ENCODE measurements at places on chromosomes 11 and 22. TPM values are rescaled to one million over a fixed set of nuclear protein-coding genes. Genes with fewer than 3 reads are reported as not detected.

DNA sequence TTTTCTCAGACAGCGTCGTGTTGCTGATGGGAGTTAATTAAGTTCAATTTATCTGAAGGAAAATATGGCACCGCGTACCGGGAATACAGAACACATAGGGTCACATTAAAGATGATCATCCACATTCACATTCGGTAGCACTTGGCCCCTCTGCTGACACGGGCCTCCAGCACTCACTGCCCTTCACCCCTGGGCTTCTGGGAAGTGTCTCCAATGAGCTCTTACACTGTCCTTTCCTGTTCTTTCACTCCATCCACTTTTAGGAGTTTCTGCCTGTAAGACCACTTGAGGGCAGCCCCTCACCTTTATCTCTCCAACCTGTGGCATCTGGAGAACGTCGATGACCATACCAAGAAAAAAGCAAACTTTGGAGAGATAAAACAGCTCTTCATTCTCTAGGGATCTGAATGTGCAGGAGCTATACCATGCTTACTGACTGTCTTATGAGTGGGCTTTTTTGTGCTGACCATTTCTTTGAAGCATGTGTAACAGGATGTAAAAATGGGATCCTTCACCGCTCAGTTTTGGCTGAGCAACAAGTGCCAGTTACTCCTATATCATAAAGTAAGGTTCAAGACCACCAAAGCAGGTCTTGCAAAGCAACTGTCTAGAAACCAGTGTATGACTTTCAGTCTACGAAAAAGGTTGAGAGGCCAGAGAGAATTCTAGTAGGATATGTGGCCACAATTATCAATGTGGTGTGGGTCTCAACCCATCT is 1.1 kb upstream of the SERGEF start:
- H3K36me3 ChIP-seq: no peaks in the 10 kb centered on the region
- H3K4me3 ChIP-seq: peak overlapping the region; percentile 97
- no peaks in the 10 kb centered on the region for H3K27me3 ChIP-seq

DNA sequence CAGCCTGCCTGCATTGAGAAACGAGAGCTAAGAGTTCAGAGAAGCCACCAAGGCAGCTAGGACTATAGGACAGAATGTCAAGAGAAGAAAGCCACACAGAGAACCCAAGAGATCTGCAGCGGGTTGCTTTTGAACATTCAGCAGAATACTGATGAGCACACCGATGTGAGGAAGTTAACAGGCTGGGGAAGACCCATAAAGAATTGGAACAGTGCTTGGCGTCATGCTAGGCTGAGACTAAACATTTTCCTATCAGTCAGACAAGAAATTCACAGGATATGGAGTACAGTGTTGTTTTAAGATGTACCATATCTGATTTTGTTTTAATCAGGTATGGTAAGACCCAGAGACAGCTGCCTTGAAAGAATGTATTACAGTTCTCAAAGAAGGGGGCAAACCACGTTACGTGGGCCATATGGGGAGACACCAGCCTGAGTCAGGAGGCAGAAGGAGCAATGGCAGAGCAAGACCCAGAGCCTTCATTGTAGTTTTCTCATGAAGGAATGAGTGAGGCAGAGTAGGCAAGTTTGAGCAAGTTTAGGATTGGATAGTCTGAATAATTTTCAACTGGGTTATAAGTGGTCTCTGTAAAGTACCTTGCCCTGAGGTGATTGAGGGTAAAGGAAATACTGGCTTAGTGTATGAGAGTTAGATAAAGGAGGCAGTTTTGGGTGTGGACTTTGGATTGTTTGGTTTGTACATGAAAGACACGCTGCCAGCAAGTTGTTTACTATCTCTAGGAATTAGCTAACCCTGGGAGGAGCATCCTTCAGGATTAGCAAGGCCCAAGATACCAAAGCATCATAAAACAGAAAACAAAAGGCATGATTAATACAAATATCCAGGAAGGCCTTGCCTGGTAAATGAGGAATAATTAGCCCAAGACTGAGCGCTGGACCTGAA is 14.3 kb downstream of the LRRC75B start:
- H3K36me3 ChIP-seq: peaks cover 16% of the 10 kb centered on the region
- no peak for DNase-seq
- H3K27ac ChIP-seq: no peak overlapping the region
- H3K27me3 ChIP-seq: no peaks in the 10 kb centered on the region
- no peak overlapping the region for H3K4me3 ChIP-seq

DNA sequence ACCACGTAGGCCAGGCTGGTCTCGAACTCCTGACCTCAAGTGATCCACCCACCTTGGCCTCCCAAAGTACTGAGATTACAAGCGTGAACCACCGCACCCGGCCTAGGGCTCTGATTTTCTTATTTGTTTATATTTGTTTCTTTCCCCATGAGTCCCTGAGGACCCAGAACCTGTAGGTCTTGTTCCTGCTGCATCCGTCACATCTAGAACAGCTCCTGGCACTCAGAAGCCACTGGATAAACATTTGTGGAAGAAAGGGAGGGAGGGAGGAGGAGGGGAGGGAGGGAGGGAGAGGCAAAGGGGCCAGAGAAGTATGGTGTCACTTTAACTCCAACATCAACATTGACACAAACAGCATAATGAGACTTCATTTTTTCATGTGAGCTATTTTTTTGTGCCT is 67.7 kb downstream of the CELSR1 start:
- H3K36me3 ChIP-seq: no peaks in the 10 kb centered on the region
- no peaks in the 10 kb centered on the region for H3K4me1 ChIP-seq
- H3K27ac ChIP-seq: no peak overlapping the region
- H3K27me3 ChIP-seq: no peaks in the 10 kb centered on the region

DNA sequence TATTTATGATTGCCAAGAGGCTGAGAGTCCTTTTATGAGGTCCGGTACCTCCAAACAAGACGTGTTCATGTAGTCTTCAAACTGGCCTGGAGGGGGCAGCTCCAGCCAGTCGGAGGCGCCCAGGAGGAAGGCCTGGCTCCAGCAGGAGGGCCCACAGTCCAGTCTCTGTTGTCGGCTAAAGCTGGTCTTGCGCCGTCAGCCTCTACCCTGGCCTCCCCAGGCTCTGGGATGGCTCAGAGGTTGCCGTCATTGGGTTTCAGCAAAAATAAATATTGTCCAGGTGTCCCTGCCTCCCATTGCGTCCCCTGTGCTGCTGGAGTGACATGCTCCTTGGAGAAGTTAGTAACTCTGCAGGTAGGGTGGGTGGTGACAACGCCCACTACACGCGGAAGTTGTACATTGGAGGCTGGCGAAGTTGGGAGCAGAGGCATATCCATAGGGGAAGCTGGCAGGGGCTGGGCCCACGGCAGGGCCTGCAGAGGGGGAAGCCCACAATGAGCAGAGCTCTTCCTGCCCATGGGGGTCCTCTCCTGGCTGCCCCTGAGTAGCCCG is 1.0 kb upstream of the SLC25A1 start:
- no peak for DNase-seq
- peak overlapping the region; percentile 80 for H3K4me3 ChIP-seq

DNA sequence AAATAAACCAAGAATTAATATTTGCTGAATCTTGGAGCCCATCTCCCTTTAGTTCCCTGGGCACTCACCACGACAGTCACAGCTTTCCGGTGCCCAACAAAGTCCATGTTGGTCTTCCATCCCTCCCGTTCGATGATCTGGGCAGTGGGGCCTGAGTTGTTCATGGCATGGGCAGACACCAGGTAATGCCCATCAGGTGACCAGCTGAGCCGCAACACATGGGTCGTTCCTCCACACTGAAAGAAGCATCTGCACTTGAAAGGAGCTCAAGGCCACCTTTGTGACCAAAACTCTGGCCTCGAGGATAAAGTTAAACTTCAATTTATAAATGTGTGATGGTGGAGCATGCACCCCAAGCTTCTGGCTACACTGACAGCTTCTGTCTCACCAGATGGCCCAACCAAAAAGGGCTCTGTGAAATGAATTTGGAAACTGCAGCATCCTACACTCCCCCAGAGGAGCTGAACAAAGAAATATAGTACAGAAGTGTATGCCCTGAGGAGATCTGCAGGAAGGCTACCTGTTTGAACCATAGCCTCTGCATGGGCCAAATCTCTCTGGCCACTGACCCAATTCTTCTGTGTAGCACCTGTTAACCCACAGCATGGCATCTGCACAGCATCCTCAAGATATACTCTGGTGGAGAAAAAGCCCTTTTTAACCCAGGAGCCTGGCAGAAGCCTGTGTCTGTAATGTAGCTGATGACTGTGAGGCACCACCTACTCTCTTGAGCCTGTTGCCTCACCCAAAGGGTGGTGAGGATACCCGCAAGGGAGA is 37.1 kb downstream of the HIRA start:
- H3K36me3 ChIP-seq: peaks cover 12% of the 10 kb centered on the region
- DNase-seq: no peak
- no peaks in the 10 kb centered on the region for H3K27me3 ChIP-seq
- H3K4me1 ChIP-seq: no peaks in the 10 kb centered on the region
- no peak overlapping the region for H3K4me3 ChIP-seq

- H3K27me3 ChIP-seq: peaks cover 6% of the 10 kb centered on the region
- H3K4me1 ChIP-seq: peaks cover 4% of the 10 kb centered on the region
- DNase-seq: peak; percentile 78
Observed at GRCh38 chr11:111454561-111455192, 57.5 kb downstream of the BTG4 start.

- H3K4me1 ChIP-seq: no peaks in the 10 kb centered on the region
- H3K4me3 ChIP-seq: no peak overlapping the region
- H3K27ac ChIP-seq: no peak overlapping the region
- H3K36me3 ChIP-seq: no peaks in the 10 kb centered on the region
Observed at GRCh38 chr11:92894197-92894596, 75.3 kb upstream of the MTNR1B start.

GRCh38 chr11:77217156-77217555 is 84.3 kb downstream of the GDPD4 start:
- no peak overlapping the region for H3K27ac ChIP-seq
- no peaks in the 10 kb centered on the region for H3K36me3 ChIP-seq
- DNase-seq: no peak
- no peak overlapping the region for H3K4me3 ChIP-seq
- peaks cover 20% of the 10 kb centered on the region for H3K27me3 ChIP-seq

GRCh38 chr22:17104336-17104935 is 16.7 kb downstream of the TMEM121B start:
- peaks cover 43% of the 10 kb centered on the region for H3K4me1 ChIP-seq
- H3K27me3 ChIP-seq: no peaks in the 10 kb centered on the region
- peaks cover 57% of the 10 kb centered on the region for H3K36me3 ChIP-seq
- no peak overlapping the region for H3K4me3 ChIP-seq
- H3K27ac ChIP-seq: peak overlapping the region; percentile 42

DNA sequence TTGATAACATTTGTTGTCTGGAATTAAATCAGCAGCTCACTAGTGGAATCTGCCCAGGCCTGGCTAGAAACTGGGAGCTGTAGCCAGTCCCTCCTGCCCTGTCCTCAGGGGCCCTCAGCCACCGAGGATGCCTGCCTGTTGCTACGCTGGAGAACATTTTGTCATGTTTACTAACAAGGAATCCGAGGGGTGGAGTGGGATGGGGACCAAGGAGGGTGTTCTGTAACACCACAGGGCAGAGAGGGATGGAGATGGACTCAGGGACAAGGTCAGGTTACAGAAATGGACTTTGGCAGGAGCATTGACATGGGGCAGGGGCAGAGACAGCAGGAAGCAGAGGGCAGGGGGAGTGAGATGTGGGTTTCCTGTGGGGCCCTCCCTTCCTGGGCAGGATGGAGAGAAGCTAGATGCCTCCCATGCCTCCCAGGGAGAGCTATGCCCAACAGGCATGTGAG is 45.8 kb upstream of the AMPD3 start:
- H3K36me3 ChIP-seq: no peaks in the 10 kb centered on the region
- H3K27me3 ChIP-seq: peaks cover 7% of the 10 kb centered on the region
- no peak for DNase-seq
- no peak overlapping the region for H3K4me3 ChIP-seq
- H3K4me1 ChIP-seq: peaks cover 19% of the 10 kb centered on the region

DNA sequence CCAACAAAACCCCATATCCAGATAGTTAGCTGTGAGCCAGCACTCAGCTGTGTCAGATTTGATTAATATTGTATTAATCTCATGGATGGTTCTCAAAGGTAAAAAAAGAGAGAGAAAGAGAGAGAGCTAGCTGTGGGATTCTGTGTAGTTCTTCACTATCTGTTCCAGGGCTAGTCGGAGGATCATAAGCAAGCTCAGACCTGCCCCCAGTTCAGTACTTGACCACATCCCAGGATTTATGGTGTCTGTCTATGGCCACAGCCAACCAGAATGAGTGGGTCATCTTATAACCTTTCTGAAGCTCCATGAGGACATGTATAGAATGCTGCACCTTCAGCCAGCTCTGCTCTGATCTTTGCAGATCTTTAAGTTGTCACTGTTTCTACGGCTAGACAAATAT is 13.5 kb upstream of the B3GNT6 start:
- no peak overlapping the region for H3K27ac ChIP-seq
- peaks cover 6% of the 10 kb centered on the region for H3K4me1 ChIP-seq
- DNase-seq: no peak
- peaks cover 14% of the 10 kb centered on the region for H3K36me3 ChIP-seq
- no peak overlapping the region for H3K4me3 ChIP-seq

DNA sequence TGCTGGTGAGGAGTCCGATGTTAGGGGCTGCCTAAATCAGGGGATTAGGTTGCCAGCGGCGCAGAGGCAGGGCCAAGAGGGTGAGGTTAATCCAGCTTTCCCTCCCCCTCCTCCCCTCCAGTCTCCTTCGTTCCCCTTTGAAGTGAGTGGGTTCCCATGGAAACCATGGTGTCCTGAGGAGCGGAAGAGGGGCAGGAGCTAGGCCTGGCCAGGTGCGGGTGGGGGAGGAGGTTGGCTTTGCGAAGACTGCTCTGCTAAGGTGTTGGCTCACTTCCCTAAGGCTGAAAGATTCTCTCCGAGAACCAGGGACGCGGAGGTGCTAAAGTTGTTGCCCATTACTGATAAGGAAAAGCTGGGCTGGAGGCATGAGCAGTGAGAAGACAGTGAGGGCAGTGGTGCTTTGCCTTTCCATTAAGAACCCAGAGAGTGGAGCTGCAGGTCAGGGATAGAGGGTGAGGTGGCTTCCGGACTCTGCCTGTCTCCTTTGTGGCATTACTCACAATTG is 124.6 kb downstream of the FEZ1 start:
- H3K4me1 ChIP-seq: peaks cover 2% of the 10 kb centered on the region
- no peak for DNase-seq
- H3K4me3 ChIP-seq: no peak overlapping the region
- peaks cover 43% of the 10 kb centered on the region for H3K27me3 ChIP-seq

GRCh38 chr22:40224702-40225101 is 47.0 kb downstream of the TNRC6B start:
- H3K27ac ChIP-seq: peak overlapping the region; percentile 47
- H3K4me3 ChIP-seq: no peak overlapping the region
- peaks cover 26% of the 10 kb centered on the region for H3K4me1 ChIP-seq
- no peaks in the 10 kb centered on the region for H3K27me3 ChIP-seq
- no peak for DNase-seq

- H3K4me1 ChIP-seq: peaks cover 5% of the 10 kb centered on the region
- DNase-seq: no peak
- no peak overlapping the region for H3K4me3 ChIP-seq
- H3K27ac ChIP-seq: no peak overlapping the region
- H3K27me3 ChIP-seq: peaks cover 62% of the 10 kb centered on the region
Observed at GRCh38 chr11:128907585-128907984, 16.4 kb downstream of the KCNJ5 start.

GRCh38 chr11:118338637-118339061 is 3.9 kb downstream of the CD3D start:
- DNase-seq: peak; percentile 85
- peak overlapping the region; percentile 89 for H3K4me3 ChIP-seq
- peak overlapping the region; percentile 97 for H3K27ac ChIP-seq
- H3K27me3 ChIP-seq: no peaks in the 10 kb centered on the region
- peaks cover 43% of the 10 kb centered on the region for H3K36me3 ChIP-seq

GRCh38 chr11:120532832-120533196 is 21.3 kb downstream of the GRIK4 start:
- no peak for DNase-seq
- H3K36me3 ChIP-seq: no peaks in the 10 kb centered on the region
- H3K4me3 ChIP-seq: no peak overlapping the region
- H3K4me1 ChIP-seq: no peaks in the 10 kb centered on the region
- no peak overlapping the region for H3K27ac ChIP-seq
- peaks cover 2% of the 10 kb centered on the region for H3K27me3 ChIP-seq

Gene RAG2
- total RNA-seq: not detected

Gene CDC45
- 54.2 TPM for total RNA-seq

Gene MFRP
- total RNA-seq: not detected

Gene TMPRSS5
- 1.00 TPM for total RNA-seq

Gene ELP4
- total RNA-seq: 20.7 TPM

Gene CNGA4
- 0.20 TPM for total RNA-seq

All from activated naive CD8-positive, alpha-beta T cell treated with anti-CD3 and anti-CD28 coated beads, Interleukin-2, amount 10 ng/mL, durations not matched to agents 7 days and 5 days (primary cell).